ENCODE measurements at places on chromosomes 16 and 17.

- DNase-seq = no peak
These were observed 76.3 kb downstream of the TTC19 start for GRCh38 chr17:16075949-16076348.

DNA sequence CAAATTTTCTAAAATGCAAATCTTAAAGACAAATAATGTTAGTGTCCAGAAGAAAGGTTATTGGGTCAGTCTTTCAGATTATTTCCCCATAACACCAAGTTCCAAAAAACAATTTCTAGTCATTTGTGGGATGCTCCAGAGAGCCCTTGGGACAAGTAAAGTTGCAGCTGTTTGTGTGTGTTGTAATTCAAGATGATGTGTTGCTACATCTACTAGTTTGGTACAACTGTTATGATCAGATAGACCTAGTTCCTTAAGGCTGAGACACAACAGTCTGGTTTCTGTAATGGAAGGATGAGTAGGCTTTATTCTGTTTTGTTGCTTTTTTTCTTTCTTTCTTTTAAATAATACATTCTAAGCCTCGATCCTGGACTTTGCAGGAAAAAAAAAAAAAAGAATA lies 41.9 kb downstream of the PIGL start:
- DNase-seq = no peak

GRCh38 chr17:50289991-50290702 lies 15.9 kb downstream of the TMEM92 start:
- DNase-seq = no peak

DNA sequence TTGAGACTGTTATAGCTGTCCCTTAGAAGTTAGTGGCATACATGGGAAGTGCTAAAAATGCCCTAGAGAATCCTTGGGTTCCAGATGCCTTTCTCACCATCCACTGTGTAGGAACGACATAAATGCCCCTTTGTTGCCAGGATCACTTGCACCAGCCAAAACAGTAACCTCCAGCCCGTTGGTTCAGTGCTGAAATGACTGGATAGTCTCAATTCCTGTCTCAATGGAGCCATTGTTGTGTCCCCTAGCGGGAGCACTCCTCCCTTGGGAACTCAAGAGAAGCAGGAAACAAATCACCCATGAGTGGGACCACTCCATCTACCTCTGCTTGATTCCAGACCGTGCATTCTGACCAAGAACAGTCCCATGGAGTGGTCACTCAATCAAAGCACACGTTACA lies 23.1 kb downstream of the MPHOSPH6 start:
- DNase-seq = no peak
